GM23248 (cell line): ENCODE measurements at places on chromosomes 3 and 15. TPM values are rescaled to one million over a fixed set of nuclear protein-coding genes. Genes with fewer than 3 reads are reported as not detected.

PAK6 gene
- not detected in 2 replicates for total RNA-seq

CISH gene
- total RNA-seq, result 1.0 and 1.1 TPM in 2 replicates

TEX9 gene
- 3.7 and 4.3 TPM in 2 replicates for total RNA-seq

PIK3R4 gene
- total RNA-seq, result 19.1 and 26.9 TPM in 2 replicates

ECE2 gene
- total RNA-seq, result not detected in 2 replicates

TM4SF4 gene
- total RNA-seq, result 0.97 TPM in 1 of 2 replicates, not detected in the other

LRRK1 gene
- 6.2 and 6.8 TPM in 2 replicates for total RNA-seq

STAB1 gene
- total RNA-seq, result under 0.01 TPM in 1 of 2 replicates, not detected in the other

CP gene
- total RNA-seq, result 0.51 TPM in 1 of 2 replicates, not detected in the other
